ENCODE measurements at places on chromosomes 12 and 14.

- no peak for DNase-seq
These were observed 15.7 kb downstream of the FOXG1 start for GRCh38 chr14:28782301-28782700.

GRCh38 chr12:88310666-88311065 lies 168.6 kb downstream of the TMTC3 start:
- no peak for DNase-seq

DNA sequence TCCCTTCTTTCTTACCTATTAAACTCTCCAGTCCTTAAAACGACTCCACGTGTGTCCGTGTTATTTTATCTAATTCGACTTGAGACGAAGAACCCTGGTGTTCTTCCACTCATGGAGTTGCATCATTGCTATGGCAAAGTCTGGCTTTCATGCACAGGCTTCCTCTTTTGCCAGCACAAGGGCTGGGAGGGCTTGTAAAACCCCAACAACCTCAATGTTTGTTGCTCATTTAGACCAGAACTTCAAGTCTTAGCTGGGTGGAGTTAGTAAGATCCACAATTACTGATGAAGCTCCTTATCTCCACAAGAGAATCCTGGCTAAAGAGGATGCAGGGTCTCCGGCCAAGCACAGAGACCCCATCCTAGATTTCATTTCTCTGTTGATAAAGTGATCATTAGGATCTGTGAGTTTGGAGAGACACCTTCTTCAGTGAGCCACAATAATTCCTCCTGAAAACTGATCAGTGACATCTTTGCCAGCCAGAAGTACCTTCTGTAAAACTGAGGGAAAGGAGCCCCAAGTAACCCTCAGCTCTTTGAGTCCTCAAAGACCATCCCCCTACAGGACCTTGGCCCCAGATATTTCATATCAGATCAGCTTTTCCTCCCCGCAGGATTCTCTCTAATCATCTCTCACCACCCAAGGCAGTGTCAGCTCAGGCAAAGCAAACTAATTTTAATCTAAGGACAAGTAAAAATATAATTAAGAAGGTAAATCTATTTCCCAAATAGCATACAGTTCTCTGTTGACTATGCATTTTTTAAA lies 514.6 kb downstream of the FUT8 start:
- no peak for DNase-seq

DNA sequence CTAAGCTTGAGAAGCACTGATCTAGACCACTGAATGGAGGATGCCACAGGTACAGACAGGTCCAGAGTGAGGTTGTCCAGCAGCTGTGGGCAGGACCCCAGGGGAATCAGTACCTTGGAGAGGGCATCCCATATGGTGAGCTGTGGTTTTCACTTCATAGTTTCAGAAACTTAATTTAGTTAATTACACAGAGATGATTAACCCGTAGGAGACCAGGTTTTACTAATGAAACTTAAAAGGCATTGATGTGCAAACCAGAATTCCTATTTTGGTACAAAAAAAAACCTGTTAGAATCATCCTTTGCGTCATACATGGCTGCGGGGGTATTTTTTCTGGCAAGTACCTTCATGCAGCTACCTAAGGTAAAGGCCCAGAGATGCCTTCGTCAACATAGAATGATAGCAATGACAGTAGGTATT lies 159.3 kb downstream of the DACT1 start:
- DNase-seq: no peak

- peak; percentile 91 for DNase-seq
These were observed 87.3 kb downstream of the PHLDA1 start for GRCh38 chr12:75944097-75944904.

- no peak for DNase-seq
These were observed 206.9 kb downstream of the PELI2 start for GRCh38 chr14:56324856-56325699.

GRCh38 chr14:21902561-21903181 lies 229.1 kb upstream of the OR4E1 start:
- DNase-seq: no peak

DNA sequence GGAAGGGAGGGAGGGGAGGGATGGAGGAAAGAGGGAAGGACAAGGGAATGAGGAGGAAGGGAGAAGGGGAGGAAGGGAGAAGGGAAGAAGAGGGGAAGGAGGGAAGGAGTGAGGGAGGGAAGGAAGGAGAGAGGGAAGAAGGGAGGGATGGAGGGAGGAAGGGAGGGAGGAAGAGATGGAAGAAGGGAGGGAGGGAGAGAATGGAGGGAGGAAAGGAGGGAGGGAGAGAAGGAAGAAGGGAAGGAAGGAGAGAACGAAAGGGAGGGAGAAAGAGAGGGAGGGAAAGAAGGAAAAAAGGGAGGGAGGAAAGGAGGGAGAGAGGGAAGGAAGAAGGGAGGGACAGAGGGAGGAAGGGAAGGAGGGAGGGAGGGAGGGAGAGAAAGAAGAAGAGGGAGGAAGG lies 49.5 kb downstream of the RIMBP2 start:
- no peak for DNase-seq

DNA sequence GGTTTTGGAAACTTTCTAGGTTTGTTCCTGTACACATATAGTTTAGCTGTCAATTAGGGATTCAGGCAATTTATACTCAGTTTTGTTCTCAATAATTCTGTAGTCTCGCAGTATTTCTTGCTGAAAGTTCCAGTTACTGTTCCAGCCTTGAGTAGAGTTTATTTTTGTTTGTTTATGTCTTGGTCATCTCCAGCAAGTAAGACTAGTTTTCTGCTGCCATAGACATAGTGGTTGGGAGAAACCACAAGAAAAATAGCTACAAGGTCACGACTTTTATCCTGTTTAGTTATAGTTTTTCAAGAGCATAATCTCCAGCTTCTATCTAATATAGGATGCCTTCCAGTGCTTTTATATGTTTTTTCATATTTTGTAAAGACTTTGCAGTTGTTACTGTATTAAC lies 99.6 kb upstream of the FOXG1 start:
- no peak for DNase-seq

DNA sequence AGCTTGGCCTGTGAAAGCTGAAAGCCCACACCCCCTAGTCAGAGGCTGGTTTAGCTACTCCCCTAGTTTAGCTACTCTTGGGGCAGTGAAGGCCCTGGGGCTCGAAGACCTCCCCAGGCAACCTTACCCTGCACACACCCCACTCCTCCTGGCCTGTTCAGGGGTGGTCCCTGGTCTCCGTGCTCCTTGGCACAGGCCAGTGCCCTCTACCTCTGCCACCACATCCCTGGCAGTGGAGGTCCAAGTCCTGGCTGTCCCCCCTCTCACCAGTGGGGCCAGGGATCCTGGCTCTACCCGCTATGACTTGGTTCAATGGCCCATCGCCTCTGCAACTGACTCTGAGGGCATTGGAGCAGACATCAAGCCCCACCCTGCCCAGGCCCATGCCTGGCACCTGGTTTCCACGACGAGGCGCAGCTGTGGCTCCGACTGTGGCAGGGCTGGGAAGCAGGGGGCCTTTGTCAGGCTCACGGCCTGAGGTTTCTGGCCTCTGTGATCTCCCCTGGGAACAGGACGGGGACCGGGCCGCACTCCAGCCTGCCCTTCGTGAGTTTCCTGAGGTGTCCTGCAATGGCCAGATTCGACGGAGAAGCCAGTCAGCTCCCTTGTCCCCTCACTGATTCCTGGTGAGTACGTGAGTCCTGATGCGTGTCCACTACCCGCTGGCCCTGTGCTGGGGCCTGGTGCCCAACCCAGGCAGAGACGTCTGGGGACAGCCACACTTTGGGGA lies 5.7 kb downstream of the TMEM121 start:
- no peak for DNase-seq

DNA sequence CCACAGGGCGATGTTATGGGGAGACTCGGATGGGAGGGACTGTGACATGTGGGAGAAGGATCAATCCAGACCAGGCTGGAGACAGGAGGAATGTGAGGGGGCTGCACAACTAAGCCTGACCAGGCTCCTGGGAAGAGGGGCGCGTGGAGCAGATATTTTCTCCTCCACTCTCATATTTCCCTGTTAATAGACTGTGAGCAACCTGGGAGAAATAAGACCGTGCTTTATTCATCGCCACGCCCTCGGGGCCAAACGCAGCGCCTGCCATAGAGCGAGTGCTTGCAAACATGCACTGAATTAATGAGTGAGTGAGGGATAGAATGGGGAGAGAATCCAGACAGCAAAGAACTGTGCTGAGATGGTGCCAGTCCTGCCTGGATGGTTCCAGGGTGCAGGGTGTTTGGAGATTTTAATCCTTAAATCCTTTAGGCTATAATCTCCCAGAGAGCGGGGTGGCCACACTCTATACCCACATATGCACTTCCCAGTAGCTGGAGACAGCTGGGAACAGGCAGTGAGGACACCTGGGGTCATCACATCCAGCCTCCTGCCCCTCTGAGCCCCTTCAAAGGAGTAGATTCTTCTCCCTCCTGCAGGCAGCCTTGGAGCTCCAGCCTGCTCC lies 13.6 kb upstream of the FAIM2 start:
- DNase-seq: no peak

GRCh38 chr12:119391673-119392072 lies 57.1 kb downstream of the CCDC60 start:
- DNase-seq: no peak

- peak; percentile 45 for DNase-seq
These were observed 94.1 kb downstream of the PHETA1 start for GRCh38 chr12:111274777-111275176.

DNA sequence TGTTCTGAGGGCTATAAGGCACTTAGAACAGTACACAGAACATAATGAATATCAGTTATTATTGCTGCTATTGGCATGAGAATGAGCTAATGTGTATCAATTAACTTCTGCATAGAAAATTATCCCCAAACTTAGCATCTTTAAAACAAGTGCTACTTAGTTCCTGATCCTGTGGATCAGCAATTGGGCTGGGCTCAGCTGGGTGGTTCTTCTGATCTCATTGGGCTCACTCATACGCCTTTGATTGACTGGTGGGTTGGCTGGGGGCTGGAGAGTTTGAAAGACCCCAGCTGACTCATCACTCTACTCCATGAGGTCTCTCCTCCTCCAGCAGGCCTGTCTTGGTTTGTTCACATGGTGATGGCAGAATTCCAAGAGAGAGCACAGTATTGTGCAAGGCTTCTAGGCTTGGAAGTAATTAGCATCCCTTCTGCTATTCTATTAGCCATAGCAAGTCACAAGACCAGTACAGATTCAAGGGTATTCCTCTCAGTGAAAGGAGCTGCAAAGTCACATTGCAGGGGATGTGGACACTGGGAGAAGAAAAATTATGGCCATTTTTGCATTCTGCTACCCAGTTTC lies 27.2 kb upstream of the HSPB8 start:
- DNase-seq: no peak

DNA sequence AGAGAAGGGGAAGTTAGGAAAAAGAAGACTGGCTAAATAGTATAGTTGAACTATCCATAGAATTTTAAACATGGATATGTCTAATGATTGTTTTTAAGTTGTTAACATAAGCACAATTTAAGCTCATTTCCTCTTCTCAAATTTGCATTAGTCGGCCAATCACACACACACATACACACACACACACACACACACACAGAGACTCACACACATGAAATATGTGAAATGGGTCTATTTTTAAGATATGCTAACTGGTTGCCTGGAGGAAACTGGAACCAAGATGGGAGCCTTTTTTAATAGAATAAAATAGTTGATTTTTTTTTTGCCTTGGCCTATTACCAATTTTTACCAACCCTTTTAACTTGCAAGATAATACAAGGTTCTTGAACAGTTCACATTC lies 24.0 kb upstream of the STYK1 start:
- no peak for DNase-seq

DNA sequence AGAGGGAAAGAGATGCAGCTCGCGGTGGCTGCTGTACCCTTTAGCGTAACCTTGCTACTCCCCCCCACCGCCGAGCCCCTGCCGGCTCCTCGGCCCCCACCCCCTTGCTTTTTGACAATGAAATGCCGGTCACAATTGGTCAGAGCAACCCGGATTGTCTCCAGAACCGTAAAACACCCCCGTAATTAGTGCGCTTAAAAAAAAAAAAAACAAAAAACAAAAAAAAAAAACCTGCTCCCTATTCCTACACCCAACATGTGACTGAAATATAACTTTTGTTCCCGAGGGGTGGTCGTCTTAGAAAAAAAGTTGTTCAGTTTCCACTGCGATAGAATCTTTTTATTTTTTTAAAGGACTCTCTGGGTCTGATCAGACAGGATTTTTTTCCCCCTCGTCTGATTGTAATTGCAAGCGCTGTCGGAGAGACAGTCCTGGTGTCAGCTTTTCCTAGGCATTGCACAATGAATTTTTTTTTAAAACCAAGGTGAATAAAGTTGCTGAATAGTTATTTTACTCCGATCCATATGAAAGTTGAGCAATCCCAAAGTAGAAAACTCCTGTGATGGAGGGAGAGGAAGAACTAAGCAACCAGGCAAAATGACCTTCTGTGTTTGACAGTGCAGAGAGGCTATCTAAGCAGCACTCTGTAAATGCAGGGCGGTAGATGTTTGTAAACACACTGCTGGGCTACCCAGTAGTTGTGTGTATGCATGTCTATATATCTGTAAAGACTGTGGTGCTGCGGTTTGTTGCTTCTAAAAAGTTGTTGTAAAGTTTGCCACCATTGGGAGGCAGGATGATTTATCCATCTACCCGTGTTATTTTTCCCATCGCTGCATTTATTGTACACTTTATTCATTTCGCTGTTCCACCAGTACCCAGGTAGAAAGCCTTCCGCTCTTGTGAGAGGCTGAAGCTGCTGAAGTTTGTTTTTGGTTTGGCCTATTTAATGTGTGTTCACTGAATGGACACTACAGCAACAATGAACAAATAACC lies 1.1 kb downstream of the ETV6 start:
- peak; percentile 63 for DNase-seq

GRCh38 chr12:29552324-29552927 lies 54.9 kb upstream of the OVCH1 start:
- peak; percentile 57 for DNase-seq

DNA sequence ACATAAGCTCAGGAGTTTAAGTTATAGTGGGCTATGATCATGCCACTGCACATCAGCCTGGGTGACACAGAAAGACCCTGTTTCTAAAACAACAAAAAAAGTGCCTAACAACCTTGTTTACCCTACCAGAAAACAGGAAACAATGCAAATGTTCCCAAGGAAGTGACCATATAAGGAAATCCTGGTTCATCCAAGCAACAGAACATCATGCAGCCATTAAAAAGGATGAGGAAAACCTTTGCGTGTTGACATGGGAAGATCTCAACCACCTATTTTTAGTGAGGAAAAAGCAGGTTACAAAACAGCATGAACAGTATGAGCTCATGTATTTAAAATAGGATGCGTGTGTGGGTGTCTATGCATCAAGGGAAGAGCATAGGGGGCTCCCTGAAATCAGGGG lies 13.7 kb downstream of the HRK start:
- no peak for DNase-seq

DNA sequence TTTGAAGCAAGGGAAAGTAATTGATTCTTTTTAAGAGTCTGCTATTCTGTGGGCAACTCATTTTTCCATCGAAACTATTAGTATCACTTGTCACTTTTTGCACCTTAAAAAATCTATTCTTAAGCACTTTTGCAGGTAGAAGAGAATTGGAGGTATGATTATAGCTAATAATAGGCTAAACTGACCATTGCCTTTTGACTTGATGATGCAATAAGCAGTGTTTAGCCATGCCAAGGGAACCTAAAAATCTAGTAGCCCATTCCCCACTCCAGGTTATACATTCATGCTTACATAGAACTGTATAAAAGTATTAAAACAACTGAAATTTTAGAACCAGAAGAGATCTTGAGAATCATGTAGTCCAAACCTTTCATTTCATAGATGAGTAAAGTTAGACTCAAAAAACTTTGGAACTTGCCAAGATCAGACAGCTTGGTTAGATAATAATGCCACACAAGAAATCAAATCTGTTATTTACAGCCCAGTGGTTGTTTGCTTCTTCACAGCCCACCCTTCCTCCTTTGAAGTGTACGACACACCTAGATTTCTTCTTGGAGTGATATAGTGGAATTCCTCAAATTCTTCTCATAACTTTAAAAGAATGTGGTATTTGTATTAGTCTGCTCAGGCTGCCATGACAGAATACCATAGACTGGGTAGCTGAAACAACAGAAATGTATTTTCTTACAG lies 21.7 kb upstream of the GARIN2 start:
- DNase-seq: no peak
